ENCODE measurements at places on chromosomes 7 and 10.

DNA sequence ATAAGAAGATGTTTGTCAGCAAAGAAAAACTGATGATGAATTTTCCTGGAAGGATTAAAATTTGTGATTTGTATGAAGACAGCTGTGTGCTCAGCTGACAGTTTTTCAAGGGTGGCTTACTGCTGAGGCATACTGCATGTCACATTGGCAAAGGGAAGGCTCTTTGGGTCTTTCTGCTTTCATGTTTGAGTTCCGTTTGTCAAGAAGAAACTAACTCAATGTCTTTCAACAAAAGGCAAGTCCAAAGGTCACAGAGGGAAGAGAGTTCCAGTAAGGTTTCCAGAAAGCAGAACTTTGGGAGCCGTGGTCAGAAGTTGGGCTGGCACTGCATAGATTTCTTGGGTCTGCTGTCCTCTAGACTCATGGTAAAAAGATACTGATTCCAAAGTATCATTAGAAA lies 16.9 kb downstream of the DYDC2 start:
- DNase-seq, result no peak

DNA sequence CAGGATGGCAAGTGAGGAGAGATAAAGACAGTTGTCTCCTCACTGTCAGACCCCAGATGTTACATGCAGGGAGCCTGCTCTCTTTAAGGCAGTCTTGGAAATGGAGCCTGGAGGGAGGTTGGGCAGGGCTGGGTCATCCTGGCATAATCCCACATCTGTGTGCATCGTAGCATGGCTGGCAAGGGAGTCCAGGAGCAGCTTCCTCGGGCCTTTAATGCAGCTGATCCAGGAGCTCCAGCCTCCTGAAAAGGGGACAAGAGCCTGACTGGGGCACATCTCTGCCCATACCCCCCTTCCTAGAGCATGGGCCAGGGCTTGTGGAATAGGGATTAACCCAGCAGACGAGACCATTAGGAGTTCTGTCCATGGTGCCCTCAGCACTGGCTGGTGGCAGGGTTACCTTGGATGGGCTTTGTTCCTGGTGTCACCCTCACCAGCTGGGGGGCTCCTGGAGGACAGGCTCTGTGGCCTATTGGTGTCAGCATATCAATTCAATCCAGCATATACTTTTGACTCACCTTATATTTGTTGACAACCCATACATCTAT lies 34.9 kb downstream of the TBATA start:
- DNase-seq, result no peak

GRCh38 chr10:64637939-64638338 lies 1116.7 kb downstream of the REEP3 start:
- DNase-seq, result no peak

- no peak for DNase-seq
These were observed 61.2 kb downstream of the BPGM start for GRCh38 chr7:134707663-134708378.

DNA sequence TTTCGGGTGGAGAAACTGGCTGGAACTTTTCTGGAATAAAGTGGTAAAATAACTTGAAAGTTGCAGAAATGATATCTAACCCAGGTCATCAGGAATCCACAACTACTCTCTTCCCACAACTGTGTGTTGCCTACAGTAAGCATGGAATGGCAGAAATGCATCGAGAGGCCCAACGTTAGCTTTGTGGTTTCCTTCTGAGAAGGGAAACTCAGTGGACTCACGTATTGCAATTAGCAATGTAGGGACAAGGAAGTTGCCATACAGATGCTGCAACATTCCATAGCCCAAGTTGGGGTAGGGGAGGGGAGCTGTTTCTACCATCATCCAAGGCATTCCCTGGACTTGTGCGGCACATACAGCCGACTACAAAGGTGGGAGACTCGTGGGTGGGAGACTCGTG lies 1.9 kb downstream of the PON1 start:
- no peak for DNase-seq

- no peak for DNase-seq
These were observed 60.6 kb downstream of the MAP3K8 start for GRCh38 chr10:30494558-30494957.

GRCh38 chr7:77354914-77355313 lies 61.2 kb downstream of the GSAP start:
- DNase-seq, result no peak

DNA sequence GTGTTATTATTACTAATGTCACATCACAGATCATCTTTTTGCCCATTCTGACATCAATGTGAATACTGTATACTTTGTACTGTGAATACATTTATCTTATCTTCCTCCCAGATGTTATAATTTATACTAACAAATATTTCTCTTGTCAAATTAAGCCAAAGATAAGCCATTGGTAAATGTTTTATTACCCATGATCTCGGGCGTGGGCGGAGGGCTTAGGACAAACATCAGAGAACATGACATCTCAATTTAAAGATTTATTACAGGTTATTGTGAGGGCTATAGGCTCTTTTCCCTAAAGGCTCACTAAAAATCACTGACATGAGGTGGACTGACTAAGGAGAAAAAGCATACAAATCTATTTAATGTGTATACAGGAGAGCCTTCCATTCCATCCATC lies 58.2 kb upstream of the DGKB start:
- no peak for DNase-seq

GRCh38 chr7:133529861-133530260 lies 277.0 kb downstream of the EXOC4 start:
- no peak for DNase-seq

DNA sequence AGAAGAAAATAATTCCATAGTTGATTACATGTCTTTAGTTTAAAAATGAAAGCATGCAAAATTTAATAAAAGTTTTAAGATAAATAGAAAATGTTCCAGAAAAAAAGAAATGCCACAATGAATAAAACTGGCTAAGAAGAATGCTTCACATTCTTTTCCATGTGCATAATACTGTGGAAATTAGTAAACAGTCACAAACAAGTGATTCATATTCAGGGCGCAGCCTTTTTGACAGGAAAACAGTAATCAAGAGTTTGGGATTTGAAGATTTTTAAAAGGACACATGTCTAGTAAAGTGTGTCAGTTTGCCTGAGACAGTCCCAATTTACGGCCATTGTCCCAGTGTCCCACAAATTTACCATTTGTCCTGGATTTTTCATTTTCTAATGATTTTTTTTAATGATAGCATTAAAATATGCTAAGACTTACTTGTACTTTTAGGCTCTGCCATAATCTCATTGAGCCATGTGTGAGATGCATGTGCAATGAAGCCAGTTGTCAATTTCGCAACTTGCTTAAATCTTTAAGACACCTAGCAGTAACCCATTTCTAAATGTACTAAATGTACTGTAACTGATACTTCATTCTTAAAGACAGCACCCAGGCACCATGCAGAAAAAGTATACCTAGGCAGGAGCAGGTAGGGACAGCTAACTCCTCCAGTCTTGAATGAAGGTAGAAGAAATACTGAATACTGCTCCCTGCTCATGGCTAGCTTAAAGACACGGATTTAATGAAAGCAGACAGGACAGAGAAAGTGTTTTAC lies 46.9 kb downstream of the ZNF438 start:
- DNase-seq, result no peak

DNA sequence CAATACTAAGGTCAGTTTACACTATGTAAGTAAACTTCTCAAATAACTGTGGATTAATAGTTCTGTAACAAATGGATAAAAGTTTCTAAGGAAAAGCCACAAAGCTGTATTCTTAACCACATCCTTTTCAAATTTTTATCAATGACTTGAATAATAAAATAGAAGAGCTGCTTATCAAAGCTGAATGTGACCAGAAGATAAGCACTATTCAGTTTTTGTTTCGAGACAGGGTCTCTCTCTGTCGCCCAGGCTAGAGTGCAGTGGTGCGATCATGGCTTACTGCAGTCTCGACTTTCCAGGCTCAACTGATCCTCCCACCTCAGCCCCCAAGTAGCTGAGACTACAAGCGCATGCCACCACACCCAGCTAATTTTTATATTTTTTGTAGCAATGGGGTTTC lies 17.0 kb downstream of the UPF2 start:
- DNase-seq, result no peak

All from activated CD8-positive, alpha-beta memory T cell treated with anti-CD3 and anti-CD28 coated beads, Interleukin-2, amount 50 U/mL, for 4 hours (primary cell).